ENCODE measurements at places on chromosomes 7 and 10. TPM values are rescaled to one million over a fixed set of nuclear protein-coding genes. Genes with fewer than 3 reads are reported as not detected.

DLD gene
- total RNA-seq, result 62.7 TPM

DNA sequence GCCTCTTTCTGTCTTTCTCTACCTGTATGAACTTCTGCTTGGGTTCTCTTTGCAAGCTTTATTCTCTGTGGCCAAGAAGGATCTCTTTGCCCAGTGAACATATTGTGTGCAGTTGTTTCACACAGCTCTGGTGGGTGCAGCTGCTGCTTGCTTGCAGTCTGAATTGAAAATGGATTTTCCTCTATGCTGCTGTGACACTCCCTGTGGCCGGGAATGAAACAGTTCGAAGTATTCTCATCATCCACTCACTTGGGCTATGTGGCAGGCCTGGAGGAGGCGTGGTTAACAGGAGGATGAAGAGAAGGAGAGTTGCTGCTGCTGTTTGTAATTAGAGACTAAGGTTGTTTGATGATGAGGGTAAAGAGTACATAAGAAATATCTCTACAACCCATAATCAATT, 28.4 kb upstream of the ITGA8 start:
- no peak for DNase-seq

DNA sequence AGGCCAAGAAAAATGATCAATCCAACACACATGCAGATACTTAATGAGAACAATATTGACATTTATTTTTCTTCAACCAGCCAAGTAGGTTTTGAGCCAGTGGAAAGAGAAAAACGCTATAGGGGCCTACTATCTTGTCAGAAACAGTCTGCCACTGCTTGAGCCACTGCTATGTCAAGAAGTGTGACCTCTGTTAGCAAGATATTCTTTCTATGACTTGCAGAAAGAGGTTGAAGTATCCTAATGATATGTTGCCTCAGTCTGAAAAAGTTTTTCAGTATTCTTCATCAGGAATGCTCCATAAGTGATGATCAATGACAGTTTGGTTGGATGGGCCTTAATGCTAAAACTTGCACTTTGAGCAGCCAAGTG, 328.4 kb upstream of the KCND2 start:
- DNase-seq, result no peak

DNA sequence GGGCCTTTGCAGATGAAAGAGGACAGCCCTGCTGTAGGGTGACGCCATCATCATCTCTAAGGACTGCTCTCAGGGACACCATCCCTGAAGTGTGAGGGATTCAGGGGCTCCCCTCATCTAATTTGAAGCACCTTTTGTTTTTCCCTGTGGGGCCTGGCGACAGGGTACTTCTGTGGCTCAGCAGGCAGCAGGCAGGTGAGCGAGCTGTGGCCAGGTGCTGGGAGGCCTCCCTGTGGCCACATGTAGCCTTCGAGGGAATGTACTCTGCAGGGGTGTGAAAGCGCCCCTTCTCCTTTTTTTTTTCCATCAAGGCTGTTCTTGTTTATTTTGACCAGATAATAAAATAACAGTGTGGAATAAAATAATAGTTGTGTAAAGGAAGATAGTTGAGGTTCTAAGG, 118.2 kb upstream of the DPP6 start:
- DNase-seq, result no peak

DNA sequence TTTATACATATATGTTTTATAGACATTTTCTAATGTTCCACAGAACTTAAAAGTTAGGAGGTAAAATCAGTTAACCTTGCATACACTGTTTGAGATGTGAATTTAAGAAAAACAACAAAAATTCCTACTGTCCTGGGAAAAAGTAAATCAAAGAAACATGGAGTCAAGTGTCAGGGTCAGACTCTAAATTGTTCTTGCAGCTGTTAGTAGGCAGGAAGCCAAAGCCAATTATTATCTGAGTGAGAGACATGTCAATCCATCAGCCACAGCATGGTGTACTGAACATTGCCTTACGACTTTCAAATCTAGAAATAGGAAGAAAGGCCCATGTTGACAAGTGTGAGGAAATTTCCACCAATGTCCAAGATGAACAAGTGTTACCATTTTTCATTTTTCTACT, 461.2 kb upstream of the MBL2 start:
- no peak for DNase-seq

- no peak for DNase-seq
Observed at GRCh38 chr7:1100834-1101562, 13.1 kb downstream of the GPER1 start.

BICC1 gene
- 32.4 TPM for total RNA-seq

DNA sequence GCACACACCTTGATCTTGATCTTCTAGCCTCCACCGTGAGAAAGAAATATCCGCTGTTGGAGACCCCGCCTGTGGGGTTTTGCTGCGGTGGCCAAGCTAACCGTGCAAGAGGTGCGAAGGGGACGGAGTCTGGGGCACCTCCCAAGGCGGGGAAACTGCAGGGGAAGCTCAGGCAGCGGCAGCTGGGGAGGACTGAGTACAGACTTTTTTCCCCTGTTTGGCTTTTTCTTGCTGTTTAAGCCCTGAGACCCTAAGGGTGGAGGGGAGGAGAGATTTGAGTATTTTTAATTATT, 108.0 kb downstream of the DNAJB6 start:
- DNase-seq, result peak; percentile 57

DNA sequence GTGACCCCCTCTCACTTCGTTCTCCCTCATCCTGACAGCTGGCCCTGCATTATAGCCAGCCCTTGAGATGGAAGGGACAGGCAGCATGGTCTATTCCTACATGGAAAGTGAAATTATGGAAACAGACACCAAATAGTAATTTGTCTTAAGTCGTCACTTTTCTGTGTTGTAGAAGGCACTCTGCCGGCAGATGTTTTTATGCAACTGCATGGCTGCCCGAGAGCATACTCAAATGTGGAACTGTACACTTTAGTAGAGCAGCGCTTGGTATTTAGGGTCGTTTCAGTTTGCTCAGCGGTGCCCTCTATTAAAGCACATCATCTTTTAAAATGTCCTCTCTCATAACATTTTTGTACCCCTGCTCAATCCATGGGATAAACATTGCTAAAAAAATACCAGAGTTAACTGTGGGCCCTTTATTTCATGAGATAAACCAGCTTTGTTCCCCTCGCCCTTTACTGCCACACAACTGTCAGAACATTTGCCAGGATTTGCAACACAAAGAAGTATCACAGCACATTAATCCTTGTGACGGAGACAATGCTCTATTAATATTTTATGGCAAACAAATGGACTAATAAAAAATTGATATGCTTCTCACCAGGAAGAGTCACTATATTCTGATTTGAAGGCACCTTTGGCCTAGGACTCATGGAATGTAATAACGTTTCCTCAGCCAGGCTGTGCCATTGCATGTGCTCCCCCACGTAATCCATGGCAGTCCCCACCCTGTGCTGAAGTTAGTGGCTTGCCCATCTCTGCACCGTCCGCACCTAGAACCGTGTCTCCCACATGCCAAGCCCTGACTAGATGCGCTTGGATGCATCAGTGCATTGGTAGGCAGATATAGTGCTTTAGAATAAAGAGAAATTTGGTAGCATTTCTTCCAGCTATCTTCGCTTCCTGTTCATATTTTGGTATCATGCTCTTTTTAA, 221.3 kb downstream of the PAXIP1 start:
- no peak for DNase-seq

DNA sequence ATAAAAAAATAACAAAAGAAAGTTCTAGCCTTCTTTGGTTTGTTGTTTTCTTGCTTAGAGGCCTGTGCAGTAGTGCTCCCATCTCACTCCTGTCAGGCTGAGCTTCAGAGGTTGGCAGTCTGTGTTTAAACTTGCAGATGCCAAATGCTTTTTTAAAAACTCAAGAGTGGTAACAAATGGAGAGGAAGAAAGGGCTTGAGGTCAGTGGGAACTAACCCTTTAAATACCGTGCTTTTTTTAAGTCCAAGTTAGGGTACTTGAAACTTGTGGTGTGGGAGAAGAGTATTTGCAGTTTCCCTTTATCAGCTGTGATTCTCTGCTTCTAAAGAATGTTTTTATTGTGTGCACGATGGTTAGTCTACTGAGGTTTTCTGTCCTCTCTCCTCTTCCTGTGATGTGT, 29.4 kb downstream of the ZRANB1 start:
- no peak for DNase-seq

Data from chondrocyte (in vitro differentiated cells).